ENCODE measurements at places on chromosomes 13 and 19.
A peak's percentile ranks its signal among the peaks of the same experiment; 100 is the strongest.

DNA sequence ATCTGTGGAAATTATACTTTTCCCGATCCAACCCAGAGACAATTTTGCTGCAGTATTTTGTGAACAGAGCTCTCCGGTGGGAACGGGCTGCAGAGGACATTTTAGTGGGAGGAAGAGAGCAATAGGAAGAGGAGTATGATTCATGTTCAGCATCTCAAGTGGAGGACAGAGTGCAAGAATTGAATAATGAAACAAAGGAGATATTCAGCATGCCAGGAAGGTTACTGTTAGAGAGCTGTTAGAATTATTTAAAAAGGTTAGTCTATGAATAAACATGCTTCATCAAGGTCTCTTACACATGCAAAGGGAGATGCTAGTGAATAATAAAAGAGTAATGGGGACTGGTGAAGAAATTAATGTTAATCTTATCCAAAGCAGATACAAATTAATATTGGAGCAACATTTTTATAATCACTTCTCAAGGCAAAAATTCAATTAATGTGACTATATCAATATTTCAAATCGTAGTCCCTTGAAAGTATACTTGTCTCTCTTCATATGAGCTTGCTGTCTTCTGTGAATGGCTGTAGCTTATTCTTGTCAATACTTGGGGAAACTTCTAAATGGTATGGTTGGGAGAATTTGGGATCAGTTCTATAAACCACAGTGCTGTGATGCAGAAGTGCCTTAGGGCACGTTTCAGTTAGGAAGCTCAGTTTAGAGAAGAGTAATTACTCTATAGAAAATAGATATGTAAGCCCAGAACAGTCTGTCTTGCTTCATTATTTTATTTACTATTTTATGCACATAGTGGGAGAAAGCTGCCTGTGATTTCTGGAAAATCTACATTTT is 1165.8 kb downstream of the OLFM4 start:
- DNase-seq, result no peak

GRCh38 chr13:35499196-35499662 is 22.7 kb upstream of the MAB21L1 start:
- peak; percentile 84 for DNase-seq

- no peak for DNase-seq
Observed at GRCh38 chr13:52862358-52863206, 14.1 kb upstream of the PCDH8 start.

DNA sequence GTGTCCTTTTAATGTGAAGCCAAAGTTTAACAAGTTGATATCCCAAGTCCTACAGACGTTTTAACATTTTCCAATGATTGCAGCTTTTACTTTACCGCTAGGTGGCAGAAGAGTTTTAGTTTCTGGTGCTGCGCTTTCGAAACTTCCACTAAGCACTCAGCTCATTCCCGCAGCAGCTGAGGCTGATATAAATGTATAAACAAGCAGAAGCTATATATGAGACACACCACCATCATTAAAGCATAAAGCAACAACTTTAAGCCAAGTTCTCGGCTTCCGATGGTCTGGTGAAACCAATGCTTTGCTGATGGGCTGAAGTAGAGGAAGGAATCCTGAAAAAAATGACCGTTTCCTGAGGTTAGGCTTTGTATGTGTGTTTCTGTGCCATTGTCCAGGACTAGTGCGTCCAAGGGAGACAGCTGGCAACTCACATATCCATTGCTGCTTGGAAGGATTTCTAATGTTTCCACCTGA is 753.9 kb downstream of the OLFM4 start:
- DNase-seq, result peak; percentile 48

- DNase-seq, result no peak
Observed at GRCh38 chr19:47776568-47776967, 1.9 kb upstream of the SELENOW start.

DNA sequence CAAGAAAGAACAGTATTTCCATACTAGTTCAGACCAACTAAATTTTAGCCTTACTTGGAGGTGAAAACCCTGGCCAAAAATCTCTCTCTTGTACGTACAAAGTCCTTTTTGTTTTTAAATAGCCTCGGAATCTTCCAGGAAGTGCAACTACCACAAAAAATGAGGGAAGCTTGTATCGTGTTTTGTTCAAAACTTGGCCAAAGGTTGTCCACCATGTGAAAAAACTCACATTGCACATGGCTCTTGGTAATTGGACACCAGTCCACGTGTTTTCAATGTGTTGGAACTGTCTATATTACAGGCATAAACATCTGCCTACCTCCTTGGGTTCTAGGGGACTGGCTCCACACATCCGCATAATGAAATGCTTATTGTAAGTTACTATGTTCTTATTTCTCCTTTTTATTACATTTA is 15.2 kb upstream of the STRN4 start:
- no peak for DNase-seq

DNA sequence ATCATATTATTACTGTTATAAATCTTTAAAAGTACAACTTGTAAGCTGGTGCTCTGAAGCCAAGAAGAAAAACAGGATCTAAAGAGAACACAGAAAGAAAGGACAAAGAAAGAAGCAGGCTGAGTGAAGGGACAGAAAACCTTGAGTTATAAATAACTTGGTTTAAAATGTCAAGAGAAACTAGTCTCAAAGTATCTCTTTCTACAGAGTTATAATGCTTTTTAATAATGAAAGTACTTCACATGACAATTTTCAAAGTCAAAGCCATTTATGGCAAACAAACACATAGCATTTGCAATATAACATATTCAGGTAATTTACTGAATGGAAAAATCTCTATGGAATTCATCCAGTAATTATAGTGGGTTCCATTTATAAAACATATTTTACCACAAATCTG is 33.4 kb downstream of the CAB39L start:
- no peak for DNase-seq

GRCh38 chr13:77874406-77874805 is 44.2 kb downstream of the EDNRB start:
- DNase-seq, result no peak

DNA sequence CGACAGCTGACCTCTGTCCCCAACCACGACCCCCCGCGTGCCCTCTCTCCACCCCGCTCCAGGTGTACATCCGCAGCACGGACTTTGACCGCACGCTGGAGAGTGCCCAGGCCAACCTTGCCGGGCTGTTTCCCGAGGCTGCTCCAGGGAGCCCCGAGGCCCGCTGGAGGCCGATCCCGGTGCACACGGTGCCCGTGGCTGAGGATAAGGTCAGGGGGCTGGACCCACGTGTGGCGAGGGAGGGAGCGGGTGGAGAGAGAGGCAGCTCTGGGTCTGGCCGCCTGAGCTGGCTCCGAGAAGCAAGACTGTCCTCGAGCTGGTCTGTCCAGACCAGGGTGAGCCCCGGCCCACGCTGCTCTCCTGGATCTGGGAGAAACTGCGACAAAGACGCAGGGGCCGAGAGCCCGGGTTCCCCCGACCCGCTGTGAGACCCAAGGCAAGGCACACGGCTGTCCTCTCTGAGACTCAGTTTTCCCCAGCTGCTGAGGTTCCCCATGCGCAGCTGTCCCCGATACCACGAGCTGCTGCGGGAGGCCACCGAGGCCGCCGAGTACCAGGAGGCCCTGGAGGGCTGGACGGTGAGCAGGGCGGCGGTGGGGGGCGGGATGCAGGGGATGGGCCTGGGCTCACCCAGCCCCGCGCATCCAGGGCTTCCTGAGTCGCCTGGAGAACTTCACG is 1.5 kb downstream of the ACP4 start:
- DNase-seq, result no peak

- DNase-seq, result no peak
Observed at GRCh38 chr19:16070366-16070990, 5.8 kb upstream of the TPM4 start.

DNA sequence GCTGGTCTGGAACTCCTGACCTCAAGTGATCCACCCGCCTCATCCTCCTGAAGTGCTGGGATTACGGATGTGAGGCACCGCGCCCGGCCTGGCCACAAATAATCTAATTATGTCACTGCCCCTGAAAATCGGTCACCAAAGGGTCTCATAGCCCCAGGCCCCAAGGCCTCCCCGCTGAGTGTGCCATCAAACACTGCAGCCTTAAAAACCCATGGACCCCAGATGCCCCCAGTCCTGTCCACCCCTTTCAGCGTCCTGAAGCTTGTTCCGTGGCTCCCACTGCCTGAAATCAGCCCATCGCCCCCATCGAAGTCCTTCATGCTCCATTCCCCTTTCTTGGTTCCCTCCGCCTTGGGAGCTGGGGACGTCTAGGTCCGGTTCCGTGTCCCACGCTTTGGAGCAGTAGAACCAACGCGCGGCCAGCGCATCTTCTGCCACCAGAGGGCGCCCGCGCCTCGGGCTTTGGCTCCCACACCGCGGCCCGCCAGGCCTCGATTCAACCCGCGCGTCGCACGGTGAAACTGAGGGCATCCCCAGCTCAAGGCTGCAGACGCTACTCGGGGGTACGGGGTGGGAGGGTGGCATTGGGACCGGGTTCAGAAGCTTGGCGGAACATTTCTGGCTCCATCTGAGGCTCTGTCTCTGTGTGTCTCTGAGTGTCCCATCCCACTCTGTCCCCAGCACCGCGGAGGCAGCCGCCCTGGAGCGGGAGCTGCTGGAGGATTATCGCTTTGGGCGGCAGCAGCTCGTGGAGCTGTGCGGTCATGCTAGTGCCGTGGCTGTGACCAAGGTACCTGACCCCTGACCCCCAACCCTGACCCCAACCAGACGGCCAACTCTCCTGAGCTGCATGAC is 3.5 kb downstream of the YJEFN3 start:
- DNase-seq, result peak; percentile 17

DNA sequence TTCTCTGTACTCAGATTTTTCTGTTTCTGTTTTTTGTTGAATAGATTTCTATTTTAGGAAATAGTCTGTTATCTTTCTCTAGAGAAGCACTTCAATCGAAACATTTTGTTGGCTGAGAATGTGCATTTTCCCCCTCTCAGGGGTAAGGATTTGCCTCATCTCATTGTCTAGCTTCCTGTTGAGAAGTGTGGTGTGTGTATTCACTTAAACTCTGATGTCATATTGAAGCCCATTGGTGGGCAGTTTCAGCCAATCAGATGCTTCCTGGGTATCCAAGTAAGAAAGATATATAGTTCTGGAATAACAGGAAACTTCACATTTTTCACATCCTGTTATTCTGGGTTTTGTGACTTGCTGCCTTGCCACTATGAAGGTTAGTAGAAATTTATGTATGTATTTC is 87.6 kb downstream of the ARHGEF7 start:
- DNase-seq, result no peak

GRCh38 chr13:30869491-30869890 is 36.6 kb upstream of the MEDAG start:
- DNase-seq, result no peak

DNA sequence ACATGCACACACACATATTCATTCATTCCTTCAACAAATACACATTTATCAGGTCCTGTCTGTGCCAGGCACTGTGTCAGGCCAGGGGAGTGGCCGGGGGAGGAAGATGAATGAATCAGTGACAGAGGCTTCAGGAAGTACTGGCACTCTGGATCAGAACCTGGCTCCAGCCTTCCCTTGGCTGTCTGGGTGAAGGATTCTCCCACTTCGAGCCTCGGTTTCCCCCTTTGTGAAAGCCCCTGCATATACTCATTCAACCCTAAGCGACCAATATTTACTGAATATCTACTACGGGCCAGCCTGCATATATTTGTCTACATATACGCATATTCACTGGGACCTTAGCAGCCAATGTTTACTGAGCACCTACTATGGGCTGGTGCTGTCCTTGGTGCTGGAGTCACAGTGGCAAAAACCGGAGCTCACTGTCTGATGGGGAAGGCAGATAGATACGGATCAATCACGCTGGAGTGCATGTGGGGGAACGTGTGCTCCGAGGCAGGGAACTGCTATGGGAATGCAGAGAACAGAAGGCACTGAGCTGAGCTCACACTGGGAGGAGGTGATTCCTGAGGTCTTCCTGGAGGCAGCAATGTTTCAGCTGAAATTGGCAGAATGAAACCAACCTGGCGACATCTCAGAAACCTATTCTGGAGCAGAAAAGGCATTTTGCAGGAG is 636 bp upstream of the ZNF579 start:
- no peak for DNase-seq

- no peak for DNase-seq
Observed at GRCh38 chr13:86098511-86098910, 299.3 kb upstream of the SLITRK6 start.

DNA sequence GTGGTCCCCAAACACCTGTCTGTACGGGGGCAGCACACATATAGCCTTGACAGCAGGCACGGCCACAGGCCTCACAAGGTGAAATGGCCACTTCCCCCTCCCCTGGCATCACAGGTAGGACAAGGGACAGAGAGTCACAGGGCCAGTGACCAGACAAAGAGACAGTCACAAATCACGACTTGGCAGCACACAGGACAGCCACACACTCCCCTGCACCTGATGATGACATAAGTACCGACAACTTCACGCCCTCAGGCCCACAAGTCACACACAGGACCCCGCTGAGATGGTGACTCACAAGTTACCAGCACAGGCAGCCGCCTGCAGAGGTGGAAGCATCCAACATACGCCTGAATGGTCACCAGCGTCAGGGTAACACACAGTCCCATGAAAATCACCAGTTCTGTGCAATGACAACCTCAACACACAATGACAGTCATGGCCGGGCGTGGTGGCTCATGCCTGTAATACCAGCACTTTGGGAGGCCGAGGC is 16.5 kb downstream of the TYK2 start:
- DNase-seq, result no peak

DNA sequence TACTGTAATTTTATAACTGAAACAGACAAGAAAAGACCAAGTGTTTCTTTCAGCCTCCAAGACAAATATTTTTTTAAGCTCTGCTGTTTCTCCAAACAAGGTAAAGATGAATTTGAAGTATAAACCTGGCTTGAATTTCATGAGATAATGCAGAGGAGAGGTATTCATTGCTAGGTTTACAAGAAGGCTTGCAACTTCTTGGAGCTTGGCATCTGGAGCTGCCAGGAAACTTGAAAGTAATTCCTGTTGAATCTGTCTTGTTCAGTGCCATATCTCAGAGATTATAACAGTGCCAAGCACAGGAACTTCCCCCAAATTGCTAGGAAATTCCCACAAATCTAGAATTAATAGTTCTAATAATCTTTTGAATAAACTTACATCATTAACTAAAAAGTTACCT is 70.9 kb downstream of the CDK8 start:
- DNase-seq, result no peak

- no peak for DNase-seq
Observed at GRCh38 chr19:49490287-49491029, 3.0 kb downstream of the RPL13A start.

- DNase-seq, result peak; percentile 81
Observed at GRCh38 chr19:1470305-1471009, 8.6 kb downstream of the C19orf25 start.

DNA sequence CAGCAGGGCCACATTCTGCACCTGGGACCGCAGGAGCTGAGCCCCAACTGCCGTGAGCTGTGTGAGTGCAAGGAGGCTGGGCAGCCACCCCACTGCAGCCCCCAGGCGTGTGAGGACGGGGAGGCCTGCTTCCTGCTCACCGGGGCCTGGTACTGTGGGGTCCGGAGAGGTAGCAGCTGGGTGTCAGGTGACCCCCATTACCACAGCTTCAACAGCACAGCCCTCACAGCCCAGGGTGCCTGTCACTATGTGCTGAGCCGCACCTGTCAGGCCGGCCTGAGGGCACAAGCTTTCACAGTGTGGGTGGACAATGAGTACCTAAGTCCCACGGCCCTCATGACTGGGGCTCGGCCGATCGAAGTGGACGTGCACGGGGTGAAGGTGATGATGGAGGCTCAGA is 35.8 kb upstream of the FXYD3 start:
- no peak for DNase-seq

- no peak for DNase-seq
Observed at GRCh38 chr19:7789447-7789846, 26.4 kb downstream of the CLEC4M start.
